ENCODE measurements at places on chromosomes 7 and 10. TPM values are rescaled to one million over a fixed set of nuclear protein-coding genes. Genes with fewer than 3 reads are reported as not detected.

The TLL2 gene
- 0.12 TPM for total RNA-seq

- no peak for DNase-seq
Observed at GRCh38 chr7:135747366-135747765, 1.2 kb downstream of the FAM180A start.

DNA sequence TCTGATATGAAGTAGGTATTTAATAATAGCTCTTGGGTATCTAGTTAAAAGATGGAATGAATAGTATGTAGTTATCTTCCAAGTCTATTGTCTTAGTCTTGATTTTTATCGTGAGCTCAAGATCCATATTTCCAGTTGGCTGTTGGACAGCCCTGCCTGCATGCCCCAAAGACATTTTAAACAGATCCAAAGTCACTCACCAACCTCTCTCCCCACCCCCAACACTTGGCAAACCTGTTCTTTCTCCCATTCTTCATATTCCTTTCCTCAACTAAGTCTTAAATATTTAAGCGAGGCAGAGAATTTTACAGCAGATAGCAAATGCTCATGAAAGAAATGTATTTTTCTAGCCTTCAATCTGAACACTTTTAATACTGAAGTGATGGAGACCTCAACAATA is 80.7 kb upstream of the PALS2 start:
- DNase-seq = no peak

DNA sequence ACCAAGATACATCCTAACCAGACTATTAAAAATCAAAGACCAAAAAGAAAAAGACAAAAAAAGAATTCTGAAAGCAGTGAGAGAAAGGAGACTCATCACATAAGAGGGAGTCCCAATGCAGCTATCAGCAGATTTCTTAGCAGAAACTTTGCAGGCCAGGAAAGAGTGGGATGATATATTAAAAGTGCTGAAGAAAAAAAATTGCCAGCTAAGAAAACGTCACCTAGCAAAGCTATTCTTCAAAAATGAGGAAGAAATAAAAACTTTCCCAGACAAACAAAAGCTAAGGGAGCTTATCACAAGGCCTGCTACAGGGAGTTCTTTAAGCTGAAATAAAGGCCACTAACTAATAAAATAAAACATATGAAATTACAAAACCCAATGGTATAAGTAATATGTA is 40.5 kb upstream of the CDK6 start:
- no peak for DNase-seq

GRCh38 chr7:105246256-105246655 is 142.5 kb downstream of the SRPK2 start:
- DNase-seq = no peak

- peak; percentile 28 for DNase-seq
Observed at GRCh38 chr10:13528875-13529713, at the start of gene BEND7. TSS of gene BEND7 (minus strand) at chr10:13529014. CDS start at chr10:13528533, 481 bp downstream.

DNA sequence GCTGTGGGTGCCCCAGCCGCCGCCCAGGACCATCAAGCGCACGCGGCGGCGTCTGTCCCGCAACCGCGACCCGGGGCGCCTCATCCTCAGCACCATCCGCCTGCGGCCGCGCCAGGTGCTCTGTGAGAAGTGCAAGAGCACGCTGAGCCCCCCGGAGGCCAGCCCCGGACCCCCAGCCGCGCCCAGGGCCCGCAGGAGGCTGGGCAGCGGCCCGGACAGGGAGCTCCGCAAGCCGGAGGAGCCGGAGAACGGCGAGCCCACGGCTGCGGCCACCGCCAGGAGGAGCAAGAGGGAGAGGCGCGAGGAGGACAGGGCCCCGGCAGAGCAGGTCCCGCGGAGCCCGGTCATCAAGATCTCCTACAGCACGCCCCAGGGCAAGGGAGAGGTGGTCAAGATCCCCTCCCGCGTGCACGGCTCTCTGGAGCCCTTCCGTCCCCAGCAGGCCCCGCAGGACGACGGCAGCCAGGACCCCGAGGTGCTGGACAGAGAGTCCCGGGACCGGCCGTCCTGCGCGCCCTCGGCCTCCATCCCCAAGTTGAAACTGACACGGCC is 8.0 kb downstream of the PWWP2B start:
- no peak for DNase-seq

DNA sequence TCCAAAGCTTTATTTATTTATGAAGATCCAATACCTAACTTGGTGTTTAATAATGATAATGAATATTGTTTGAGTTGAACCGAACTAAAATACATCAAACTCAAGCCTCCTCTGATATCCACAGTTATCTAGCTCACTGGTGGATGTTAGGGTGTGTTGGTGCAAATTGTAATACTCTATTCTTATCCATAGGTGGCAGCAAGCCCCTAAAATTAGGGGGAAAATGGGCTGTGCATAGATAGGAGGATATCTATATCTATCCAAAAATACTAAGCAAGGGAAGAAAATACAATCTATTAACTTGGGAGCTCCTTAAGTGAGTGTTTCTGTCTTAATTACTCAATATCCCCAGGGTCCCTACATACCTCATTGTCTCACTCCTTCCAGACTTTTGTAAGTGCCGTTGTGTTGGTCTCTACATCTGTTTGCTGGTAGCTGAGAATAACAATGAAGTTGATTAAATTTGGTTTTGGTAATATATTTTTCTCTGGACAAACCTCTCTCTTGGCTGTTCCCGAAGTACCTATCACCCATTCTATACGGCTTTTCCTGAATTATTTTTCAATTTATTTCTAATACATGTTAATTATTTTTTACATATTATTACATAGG is 55.0 kb upstream of the VWDE start:
- peak; percentile 58 for DNase-seq
